ENCODE measurements at places on chromosomes 5 and 9. TPM values are rescaled to one million over a fixed set of nuclear protein-coding genes. Genes with fewer than 3 reads are reported as not detected.

DNA sequence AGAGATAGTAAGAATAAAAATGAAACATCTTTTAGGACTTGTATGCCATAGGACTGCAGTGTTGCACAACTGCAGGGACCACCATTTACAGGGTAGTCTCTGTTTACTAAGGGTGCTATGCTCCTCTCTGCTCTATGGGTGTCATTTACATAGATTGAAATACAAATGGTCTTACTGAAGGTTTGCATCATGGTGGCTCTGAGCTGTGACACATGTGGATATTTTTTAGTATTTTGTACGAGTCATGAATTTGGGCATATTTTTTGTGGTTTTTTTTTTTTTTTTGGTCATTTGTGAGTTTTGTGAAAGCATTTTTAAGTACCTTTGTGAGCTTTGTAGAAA, 47.4 kb downstream of the CSNK1G3 start:
- no peak for DNase-seq

GRCh38 chr9:111005746-111006470, 32.4 kb downstream of the LPAR1 start:
- DNase-seq = no peak

DNA sequence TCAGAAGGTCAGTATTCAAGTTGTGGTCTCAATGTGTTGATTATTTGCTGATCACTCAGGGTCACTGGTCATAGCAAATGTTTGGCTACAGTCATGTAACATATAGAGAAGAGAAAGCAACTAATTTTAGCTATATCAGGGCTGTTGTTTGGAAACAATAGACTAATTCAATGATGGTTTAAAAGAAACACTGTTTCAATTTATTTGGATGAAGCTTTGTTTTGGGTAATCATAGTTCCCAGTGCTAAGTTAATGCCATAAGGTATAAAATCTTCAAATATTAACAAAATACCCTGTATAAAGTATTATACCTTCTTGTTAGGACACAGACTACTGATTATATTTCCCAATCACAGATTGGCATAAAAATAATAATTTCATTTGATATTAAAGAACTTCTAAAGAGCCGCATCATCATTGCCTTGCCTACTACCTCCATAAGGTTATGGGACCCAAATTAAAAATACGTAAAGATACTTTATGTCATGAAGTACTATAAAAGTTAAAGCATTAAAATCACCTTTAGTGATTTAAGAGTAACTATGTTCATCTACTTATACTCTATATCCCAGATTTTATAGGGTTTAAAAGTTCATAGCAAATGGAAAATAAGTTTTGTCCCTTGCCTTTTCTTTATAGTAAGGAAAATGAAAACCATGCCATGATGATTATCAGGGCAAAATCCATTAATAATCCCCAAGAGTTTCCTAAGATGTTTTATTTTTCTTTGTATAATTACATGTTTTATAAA, 6.0 kb downstream of the NR3C1 start:
- no peak for DNase-seq

C5 gene
- 5.1 TPM for total RNA-seq

GGTA1 gene
- total RNA-seq = 2.4 TPM

RNF130 gene
- total RNA-seq = 65.0 TPM

DNA sequence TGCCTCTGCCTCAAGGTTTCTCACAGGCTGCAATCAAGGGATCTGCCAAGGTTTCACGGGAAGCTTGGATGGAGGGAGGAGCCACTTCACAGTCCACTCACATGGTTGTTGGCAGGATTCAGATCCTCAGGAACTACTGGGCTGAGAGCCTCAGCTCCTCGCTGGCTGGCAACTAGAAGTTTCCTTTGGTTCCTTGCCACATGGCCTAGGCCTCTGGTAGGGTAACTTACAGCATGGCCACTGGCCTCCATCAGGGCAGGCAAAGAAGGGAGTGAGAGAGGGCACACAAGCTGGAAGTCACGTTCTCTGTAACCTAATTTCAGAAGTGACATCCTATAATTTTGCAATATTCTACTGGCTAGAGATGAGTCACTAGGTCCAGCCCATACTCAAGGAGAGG, 32.2 kb downstream of the SPOCK1 start:
- DNase-seq = peak; percentile 48

DNA sequence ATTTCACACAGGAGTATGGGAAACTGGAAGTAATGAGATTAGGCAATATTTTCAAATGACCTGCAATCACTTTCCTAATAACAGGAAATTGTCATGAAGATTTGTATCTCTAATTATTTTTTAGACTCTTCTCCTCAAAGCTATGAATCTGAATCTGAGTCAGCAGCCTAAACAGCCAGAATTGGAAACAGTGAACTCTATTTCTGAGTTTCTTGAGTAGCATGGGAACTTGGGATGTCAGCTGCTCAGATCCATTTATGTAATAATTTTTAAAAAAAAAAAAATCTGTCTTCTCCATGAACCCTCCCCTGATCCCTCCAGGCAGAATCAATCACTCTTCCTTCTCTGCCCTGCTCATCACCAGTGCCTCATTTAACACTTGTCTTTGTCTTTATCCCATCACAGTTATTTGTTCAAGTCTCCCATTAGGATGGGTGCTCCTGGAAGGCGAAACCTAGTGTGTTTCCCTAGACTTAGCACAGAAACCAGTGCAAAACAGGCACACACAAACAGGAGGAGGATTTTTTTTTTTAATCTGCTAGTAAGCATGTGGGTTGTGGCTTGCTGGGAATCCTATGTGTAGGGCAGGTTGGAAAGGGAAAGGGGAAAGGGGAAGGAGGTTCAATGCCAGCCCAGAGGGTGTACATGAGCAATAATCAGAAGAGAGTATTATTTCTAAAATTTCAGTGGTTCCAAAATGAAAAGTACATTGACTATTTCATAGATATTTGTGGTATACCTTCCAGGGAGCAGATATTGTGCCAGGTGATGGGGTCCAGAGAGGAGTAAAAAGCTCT, 186.8 kb downstream of the TTLL11 start:
- DNase-seq = no peak

GRCh38 chr9:125822160-125822559, 75.0 kb downstream of the PBX3 start:
- DNase-seq = no peak

DNA sequence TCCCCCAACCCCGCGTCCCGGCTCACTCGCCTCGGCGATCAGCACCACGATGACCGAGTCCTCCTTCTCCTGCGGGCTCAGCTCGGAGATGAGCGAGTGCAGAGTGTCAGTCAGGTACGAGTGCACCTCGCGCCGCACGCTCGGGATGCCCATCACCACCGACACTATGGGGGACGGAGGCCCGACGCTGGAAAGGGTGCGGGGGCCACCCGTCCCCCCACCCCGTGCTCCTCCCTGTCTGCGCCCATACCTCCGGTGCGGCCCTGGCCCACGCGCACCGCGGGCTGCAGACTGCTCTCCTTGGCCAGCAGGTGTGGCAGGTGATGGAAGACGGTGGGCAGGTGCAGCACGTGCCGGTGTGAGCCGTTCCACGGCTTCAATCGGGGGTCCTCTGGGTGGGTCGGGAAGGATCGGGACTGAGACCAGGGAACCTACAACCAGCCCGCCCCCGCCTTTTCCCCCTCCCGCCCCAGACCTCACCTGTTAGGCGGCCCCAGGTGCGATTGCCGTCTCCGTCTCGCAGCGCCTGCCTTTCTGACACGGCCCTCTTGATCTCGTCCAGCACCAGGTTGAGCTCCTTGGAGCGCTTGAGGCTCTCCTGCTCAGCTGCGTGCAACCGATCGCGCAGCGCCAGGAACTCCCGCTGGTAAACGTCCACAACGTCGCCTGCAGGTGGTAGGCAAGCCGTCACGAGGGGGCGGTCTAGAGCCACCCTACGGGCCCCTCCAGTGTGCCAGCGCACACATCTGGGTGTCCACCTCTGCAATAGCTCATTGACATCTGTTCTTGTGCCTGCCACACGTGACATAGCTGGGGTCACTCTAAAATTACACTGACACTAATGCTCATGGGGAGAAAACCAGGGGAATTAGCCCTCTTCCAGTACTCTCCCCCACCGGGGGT, 5.1 kb downstream of the MGAT4B start:
- peak; percentile 50 for DNase-seq

DNA sequence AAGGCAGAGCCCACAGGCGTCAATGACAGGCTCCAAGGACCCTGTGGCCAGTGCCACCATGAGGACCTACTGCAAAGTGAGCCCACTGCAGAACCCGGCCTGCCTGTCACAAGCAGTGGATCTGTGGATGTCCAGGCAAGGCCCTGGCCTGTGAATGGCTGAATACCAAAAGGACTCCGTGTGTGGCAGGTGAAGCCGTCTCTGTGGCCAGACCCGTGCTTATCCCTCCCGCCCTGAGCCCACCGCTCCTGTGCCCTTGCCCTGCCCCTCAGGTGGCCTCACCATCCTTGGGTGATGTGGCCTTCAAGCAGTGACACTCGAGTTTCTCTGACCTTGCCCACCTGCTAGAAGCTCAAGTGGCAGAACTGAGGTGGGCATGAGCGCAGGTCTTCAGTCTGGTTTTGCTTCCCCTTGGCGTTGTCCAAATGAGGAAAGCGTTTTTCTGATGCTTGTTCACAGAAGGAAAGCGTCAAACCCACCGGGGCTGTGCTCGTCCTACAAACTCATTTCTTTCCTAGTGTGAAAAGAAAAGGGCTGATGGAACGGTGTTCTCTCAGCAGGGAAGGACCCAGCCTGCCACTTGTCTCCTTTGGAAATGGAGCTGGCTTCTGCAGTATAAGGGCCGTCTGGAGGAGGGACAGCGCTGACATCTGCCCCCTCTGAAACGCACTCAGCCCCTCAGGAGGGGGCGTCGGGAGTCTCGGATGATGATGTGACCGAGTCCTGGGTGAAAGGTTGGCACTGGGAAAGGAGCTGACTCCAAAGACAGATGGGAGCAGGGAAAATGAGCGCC, 377.7 kb upstream of the IRX4 start:
- no peak for DNase-seq

GRCh38 chr5:1419476-1420210, 25.6 kb downstream of the SLC6A3 start:
- no peak for DNase-seq

PCDHB13 gene
- total RNA-seq = 9.3 TPM

PCA3 gene
- 0.39 TPM for total RNA-seq

DNA sequence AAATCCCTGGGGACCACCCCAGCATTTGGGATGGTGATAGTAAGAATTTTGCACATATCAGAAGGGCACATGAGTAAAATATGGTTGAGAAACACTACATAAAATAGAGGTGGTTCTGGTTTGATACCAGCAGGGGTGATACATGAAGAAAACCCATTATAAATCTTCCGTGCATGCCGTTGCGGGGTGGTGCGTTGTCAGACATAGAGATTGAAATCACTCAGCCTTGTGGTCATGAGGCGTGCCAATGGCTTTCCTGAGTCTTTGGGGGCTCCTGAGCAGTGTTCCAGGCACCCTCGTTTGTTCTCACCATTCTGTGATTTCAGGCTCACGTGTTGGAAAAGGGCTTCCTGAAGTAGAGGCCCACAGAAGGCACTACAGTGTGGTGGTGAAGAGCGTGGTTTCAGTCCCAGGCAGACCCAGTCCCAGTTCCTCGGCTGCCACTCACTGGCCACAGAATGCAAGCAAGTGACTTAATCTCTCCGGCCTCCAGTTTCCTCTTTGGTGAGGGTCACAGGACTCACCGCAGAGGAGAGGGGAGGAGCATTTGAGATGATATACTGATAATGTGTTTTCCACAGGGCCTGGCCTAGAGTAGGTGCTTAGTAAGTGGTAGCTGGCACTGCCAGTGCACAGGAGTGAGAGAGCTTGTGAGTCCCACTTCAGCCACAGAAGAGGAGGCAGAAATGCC, 20.5 kb upstream of the GLRX start:
- peak; percentile 62 for DNase-seq

GRCh38 chr5:90184764-90185163, 224.8 kb downstream of the CETN3 start:
- DNase-seq = no peak

IFNA7 gene
- total RNA-seq = not detected

DNA sequence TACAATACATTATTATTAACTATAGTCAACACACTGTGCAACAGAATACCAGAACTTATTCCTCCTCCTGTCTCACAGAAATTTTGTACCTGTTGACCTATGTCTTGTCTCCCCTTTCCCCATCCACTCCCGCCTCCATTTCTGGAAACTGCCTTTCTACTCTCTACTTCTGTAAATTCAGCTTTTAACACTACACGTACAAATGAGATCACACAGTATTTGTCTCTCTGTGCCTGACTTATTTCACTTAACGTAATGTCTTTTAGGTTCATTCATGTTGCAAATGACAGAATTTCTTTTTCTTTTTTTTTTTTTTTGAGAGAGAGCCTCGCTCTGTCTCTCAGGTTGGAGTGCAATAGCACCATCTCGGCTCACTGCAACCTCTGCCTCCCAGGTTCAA, 19.5 kb downstream of the MEF2C start:
- DNase-seq = no peak

DNA sequence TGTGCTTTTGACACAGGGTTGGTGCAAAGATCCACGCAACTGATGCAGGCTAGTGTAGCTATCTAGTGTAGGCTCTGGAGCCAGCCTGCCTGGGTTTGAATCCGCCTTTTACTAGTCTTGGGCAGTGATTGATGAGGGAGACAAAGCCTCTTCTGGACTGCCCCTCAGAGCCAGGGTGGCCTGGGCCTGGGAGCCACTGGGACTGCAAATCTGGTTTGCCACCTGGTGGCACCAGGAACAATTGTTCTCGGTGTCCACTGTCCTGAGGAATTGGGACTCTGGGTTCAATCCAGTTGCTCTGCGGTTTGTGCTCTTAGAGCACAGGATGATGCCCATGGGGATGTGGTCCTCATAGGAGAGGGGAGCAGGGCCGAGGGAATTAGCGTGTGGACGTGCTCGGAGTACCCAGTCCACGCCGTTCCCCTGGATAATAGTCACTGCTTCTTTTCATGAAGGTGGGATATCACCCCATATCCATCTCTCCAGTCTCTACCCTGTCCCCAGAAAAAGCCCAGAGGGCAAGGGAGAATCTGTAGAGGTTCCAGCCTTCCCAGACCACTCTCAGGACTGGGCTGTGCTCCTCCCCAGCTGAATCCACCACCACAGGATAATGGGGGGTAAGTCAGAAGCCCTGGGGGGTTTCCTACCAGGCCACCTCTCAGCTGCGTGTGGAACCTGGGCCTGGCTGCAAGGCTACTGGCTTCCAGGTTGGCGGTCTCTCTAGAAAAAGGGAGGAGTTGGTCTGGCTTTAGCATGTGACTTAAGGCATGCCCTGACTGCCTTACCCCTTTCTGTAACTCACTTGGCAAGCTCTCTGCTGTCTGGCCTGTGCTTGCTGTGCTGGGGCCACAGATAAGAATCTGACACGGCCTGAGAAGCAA, 1.9 kb downstream of the B4GALT7 start:
- DNase-seq = peak; percentile 64

DNA sequence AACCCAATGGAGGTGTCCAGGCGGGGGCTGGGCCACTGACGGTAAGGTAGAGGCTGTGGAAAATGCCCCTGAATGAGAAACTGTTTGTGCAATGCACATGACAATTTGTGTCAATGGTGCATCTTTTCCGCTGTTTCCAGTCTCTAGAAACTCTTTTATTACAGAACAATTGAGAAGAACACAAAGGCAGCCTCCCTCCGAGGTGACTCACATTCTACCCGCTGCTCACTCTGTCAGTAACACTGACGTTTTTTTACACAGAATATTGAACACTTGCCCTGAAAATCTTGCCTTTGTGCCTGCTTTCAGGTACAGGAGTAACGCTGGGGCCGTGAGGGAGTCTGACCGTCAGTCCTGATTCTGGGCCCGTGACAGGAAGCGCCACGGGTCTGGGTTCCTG, 11.7 kb upstream of the TENT4A start:
- DNase-seq = no peak

CDC20B gene
- total RNA-seq = 4.8 TPM

All from testis (tissue), 5 donors.